ENCODE measurements at places on chromosomes 1 and 21. TPM values are rescaled to one million over a fixed set of nuclear protein-coding genes. Genes with fewer than 3 reads are reported as not detected.

Gene IL19
- total RNA-seq = not detected

Gene ELAVL4
- not detected for total RNA-seq

Gene ZSWIM5
- 1.1 TPM for total RNA-seq

Gene PPFIA4
- total RNA-seq = 11.0 TPM

Gene PDIK1L
- total RNA-seq = 3.1 TPM

Gene BEST4
- total RNA-seq = 0.26 TPM

GRCh38 chr1:193299038-193299437 is 112.6 kb upstream of the B3GALT2 start:
- no peaks in the 10 kb centered on the region for H3K4me1 ChIP-seq
- H3K27me3 ChIP-seq = no peaks in the 10 kb centered on the region
- DNase-seq = no peak
- H3K36me3 ChIP-seq = no peaks in the 10 kb centered on the region

DNA sequence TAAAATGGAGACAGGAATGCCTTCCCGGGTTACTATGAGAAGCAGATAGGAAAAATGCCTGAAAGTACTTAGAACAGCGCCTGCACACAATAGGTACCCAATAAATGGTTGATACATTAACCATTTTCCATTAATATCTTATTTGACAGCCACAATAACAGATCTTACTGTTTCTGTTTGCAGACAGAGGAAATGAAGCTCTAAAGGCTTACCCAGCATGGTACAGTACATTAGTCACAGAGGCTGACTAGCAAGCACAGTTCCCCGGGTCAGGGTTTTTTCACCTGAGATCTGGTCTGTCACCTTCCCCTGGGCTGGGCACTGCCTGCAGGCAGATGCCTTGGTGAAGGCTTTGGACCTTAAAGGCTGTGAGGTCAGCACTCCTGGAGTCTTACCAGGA is 2.9 kb downstream of the TRIM63 start:
- no peak overlapping the region for H3K27ac ChIP-seq
- H3K27me3 ChIP-seq = peaks cover 36% of the 10 kb centered on the region
- H3K4me1 ChIP-seq = no peaks in the 10 kb centered on the region

- H3K27me3 ChIP-seq = no peaks in the 10 kb centered on the region
- H3K36me3 ChIP-seq = no peaks in the 10 kb centered on the region
- no peaks in the 10 kb centered on the region for H3K4me1 ChIP-seq
- H3K4me3 ChIP-seq = no peak overlapping the region
- DNase-seq = no peak
- no peak overlapping the region for H3K27ac ChIP-seq
Measured at GRCh38 chr1:247441606-247442005, 16.3 kb downstream of the OR2B11 start.

DNA sequence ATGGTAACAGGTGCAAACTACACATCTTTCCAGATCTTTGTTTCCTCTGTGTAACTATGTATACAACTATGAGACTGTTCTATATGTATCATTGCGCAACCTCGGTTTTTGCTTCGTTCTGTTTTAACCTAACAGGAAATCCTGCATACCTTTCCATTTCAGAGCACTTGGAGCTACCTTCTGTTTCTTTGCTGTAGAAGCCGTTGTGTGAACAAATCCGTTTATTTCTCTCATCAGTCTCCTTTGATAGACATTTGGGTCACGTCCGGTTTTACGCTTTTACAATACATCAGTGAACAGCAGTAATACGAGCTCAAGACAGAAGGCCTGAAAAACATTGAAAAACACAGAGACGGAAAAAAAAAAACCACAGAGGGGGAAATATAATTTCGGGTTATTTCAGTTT is 10.5 kb downstream of the ATP5IF1 start:
- no peaks in the 10 kb centered on the region for H3K27me3 ChIP-seq
- no peaks in the 10 kb centered on the region for H3K36me3 ChIP-seq
- peak overlapping the region; percentile 63 for H3K27ac ChIP-seq
- H3K4me1 ChIP-seq = peaks cover 33% of the 10 kb centered on the region
- peak overlapping the region; percentile 70 for H3K4me3 ChIP-seq
- DNase-seq = no peak

DNA sequence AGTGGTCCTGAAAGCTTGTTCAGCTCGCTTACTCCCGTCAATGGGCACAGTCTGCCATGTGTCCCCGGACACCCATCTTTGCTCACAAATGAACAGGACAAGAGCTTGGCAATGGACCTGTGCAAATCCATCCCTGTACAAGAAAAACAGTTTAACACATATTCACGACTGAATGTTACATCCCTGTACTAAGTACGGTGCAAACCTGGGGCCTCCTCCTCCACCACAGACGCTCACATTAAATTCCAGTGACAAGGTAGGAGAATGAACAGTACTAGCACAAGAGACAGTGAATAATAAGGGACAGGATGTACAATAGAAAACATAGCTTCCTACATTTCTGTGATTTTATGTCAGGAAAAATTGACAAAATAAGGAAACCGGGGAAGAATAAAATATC is 187.7 kb downstream of the ASTN1 start:
- no peaks in the 10 kb centered on the region for H3K36me3 ChIP-seq
- H3K27ac ChIP-seq = no peak overlapping the region
- DNase-seq = no peak
- H3K27me3 ChIP-seq = no peaks in the 10 kb centered on the region
- H3K4me3 ChIP-seq = no peak overlapping the region

GRCh38 chr1:80083892-80084291 is 1077.4 kb upstream of the ADGRL4 start:
- no peaks in the 10 kb centered on the region for H3K36me3 ChIP-seq
- H3K27me3 ChIP-seq = no peaks in the 10 kb centered on the region
- H3K4me1 ChIP-seq = no peaks in the 10 kb centered on the region

- no peaks in the 10 kb centered on the region for H3K27me3 ChIP-seq
- peak; percentile 27 for DNase-seq
- peak overlapping the region; percentile 19 for H3K27ac ChIP-seq
- H3K4me1 ChIP-seq = peaks cover 7% of the 10 kb centered on the region
Measured at GRCh38 chr1:28028873-28029654, 59.3 kb downstream of the EYA3 start.

- H3K36me3 ChIP-seq = no peaks in the 10 kb centered on the region
- DNase-seq = no peak
- no peak overlapping the region for H3K4me3 ChIP-seq
- H3K27ac ChIP-seq = no peak overlapping the region
- H3K27me3 ChIP-seq = no peaks in the 10 kb centered on the region
- peaks cover 3% of the 10 kb centered on the region for H3K4me1 ChIP-seq
Measured at GRCh38 chr21:39046236-39046916, 136.9 kb downstream of the PSMG1 start.

GRCh38 chr1:5554111-5554510 is 438.1 kb downstream of the NPHP4 start:
- H3K4me1 ChIP-seq = no peaks in the 10 kb centered on the region
- no peak overlapping the region for H3K27ac ChIP-seq
- no peaks in the 10 kb centered on the region for H3K27me3 ChIP-seq
- H3K36me3 ChIP-seq = no peaks in the 10 kb centered on the region

GRCh38 chr1:212294983-212295382 is 9.8 kb downstream of the PPP2R5A start:
- no peak overlapping the region for H3K4me3 ChIP-seq
- DNase-seq = no peak
- H3K27ac ChIP-seq = no peak overlapping the region

DNA sequence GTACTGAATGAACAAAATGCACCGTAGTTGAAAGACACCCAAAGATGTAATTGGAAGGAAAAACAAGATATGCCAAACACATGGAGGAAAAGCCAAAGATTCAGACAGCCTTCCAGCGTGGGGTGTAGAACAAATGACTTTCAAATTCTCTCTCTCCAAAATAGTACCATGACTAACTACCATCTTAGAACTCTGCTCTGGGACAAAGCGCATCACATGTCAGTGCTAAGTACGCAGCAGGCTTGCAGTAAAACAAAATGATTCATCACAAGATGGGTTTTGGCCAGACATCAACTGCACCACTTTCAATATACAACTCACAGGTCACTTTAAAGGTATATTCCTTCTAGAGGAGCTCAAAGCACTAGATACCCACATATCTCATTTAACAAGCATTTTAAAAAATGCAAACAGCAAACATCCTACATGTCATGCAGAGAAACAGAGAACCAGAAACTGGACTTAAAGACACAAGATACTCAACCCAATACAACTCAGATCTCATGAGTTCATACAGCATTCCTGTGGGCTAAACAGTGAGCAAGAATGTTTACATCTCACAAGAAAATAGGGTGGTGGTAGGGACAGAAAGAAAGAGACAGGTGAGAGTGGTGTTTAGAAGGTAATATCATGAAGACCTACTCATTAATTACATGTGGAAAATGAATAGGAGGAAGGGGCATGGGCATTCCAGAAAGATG is 75.7 kb downstream of the BCAR3 start:
- DNase-seq = peak; percentile 99
- no peak overlapping the region for H3K4me3 ChIP-seq
- H3K4me1 ChIP-seq = peaks cover 50% of the 10 kb centered on the region
- no peaks in the 10 kb centered on the region for H3K36me3 ChIP-seq
- no peaks in the 10 kb centered on the region for H3K27me3 ChIP-seq

DNA sequence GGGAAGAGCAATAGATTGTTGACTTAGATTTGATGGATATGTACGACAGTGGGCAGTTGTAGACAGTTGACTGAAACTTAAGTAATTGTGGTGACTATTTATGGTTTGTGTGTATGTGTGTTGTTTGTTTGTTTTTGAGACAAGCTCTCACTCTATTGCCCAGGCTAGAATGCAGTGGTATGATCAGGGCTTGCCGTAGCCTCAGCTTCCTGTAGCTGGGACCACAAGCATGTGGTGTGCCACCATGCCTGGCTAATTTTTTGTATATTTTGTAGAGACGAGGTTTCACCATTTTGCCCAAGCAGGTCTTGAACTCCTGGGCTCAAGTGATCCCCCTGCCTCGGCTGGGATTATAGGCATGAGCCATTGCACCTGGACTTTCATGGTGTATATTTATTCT is 9.8 kb downstream of the SDHC start:
- no peaks in the 10 kb centered on the region for H3K27me3 ChIP-seq
- DNase-seq = no peak
- H3K4me1 ChIP-seq = no peaks in the 10 kb centered on the region
- peaks cover 8% of the 10 kb centered on the region for H3K36me3 ChIP-seq
- H3K4me3 ChIP-seq = no peak overlapping the region

DNA sequence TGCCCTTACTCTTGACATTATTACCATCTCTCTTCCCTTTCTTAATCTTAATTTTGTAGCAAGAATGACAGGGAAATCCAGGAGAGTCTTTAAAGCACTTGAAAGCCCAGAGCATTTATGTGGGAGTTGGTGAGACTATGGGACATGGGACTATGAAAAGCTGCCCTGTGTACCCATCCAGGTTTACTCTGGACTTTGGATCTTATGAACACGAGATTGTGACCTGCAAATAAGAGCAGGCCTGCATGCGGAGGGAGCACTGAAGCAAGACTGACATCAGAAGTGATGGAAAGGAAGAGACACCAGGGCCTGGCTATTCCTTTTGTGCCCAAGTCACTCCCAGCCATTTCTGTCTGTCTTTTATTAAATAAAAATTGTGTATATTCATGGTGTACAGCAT is 209.6 kb downstream of the NUF2 start:
- H3K27me3 ChIP-seq = no peaks in the 10 kb centered on the region
- H3K36me3 ChIP-seq = no peaks in the 10 kb centered on the region
- no peak for DNase-seq

DNA sequence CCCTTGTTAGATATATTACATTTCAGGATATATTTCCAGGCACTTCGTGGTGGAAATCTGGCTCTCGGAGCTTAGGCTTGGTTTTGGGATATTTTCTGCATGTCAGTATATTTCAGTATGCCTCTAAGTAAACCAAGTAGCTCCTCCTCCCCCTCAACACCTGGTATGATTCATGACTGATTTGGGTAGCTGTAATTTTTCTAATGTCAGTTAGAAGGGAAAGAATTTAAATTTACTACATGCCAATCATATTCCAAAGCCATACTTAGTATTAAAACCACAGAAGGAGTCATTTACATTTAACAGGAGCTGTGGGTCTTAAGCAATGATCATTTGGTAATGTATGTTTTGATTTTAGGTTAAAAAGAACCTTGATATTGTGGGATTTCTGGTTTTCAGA is 40.6 kb downstream of the ST6GALNAC3 start:
- DNase-seq = no peak
- H3K36me3 ChIP-seq = no peaks in the 10 kb centered on the region
- H3K27ac ChIP-seq = no peak overlapping the region
- H3K27me3 ChIP-seq = no peaks in the 10 kb centered on the region
- H3K4me3 ChIP-seq = no peak overlapping the region
- H3K4me1 ChIP-seq = no peaks in the 10 kb centered on the region

DNA sequence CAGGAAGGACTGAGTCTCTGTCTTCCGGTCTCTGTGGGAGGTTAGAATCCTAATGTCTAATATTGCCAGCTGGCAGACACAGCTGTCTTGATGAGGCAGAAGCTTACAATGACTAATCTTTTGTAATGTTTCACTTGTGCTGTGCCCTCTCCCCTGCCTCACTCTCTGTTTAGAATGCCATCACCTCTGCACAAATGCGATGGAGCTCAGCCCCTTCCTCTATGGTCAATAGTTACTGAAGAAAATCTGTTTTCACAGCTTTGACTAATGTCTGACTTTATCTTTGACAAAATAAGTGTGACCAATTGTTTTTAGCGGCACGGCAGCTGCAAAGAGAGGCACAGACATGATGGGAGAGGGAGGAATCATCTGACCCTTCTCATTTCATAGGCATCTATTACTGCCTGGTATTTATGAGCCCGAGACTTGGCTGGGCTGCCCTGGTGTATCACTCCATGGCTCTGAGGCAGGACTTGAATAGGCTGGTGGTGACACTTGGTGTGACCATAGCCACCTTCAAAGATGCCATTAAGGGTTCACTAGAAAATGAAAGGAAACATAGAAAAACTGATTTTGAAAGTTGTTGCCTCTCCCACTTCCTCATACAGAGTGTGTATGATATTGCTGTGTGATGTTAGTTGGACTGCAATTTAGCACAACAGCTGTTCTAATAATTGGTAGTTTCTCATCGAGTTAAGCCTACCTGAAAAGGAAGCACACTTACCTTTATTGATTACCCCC is 163.2 kb upstream of the NBPF11 start:
- peak; percentile 58 for DNase-seq
- H3K36me3 ChIP-seq = no peaks in the 10 kb centered on the region
- peaks cover 27% of the 10 kb centered on the region for H3K27me3 ChIP-seq

DNA sequence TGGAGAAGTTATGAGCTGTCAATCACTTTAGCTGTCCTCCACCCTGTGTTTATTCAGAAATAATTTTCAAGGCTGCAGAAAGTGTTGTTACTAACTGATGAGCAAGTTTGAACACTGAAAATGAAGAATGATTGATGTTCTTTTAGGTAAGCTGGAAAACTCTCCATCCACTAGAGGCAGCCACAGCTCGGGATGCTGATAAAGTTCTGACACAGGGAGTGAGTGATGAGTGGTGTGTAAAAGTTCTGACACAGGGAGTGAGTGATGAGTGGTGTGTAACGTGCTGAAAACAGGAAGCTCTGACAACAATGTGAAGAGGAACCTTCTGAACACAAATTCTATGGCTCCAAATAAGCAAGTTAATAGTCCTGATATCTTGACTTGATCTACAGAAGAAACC is 197.5 kb upstream of the PTBP2 start:
- peaks cover 24% of the 10 kb centered on the region for H3K4me1 ChIP-seq
- no peak for DNase-seq
- no peak overlapping the region for H3K4me3 ChIP-seq
